Psoas muscle (tissue), 8 donors: ENCODE measurements at places on chromosomes 12 and 14. TPM values are rescaled to one million over a fixed set of nuclear protein-coding genes. Genes with fewer than 3 reads are reported as not detected.

DNA sequence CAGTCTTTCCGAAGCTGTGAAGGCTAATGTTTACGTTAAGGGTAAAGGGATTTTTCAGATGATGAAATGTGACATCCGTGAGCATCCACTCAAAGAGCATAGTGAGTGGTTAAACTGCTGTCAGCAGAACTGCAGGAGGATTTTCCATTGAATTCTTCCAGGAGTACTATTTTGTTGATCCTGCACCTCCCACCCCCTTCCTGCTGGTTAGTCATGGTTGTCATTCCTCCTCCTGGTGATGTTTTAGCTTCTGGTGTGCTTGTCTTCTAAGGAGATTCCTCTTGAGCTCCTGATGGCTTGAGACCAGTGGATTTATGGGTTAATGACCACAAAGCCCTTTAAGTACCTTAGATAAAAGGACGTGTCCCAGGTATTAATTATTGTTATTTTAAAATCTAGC is 2.4 kb upstream of the GPRC5D start:
- H3K36me3 ChIP-seq: no peaks in the 10 kb centered on the region
- H3K27ac ChIP-seq: no peak overlapping the region
- no peak for DNase-seq
- H3K4me1 ChIP-seq: no peaks in the 10 kb centered on the region
- no peak overlapping the region for H3K4me3 ChIP-seq
- H3K27me3 ChIP-seq: no peaks in the 10 kb centered on the region

- H3K27me3 ChIP-seq: no peaks in the 10 kb centered on the region
- no peaks in the 10 kb centered on the region for H3K36me3 ChIP-seq
- no peak for DNase-seq
- H3K4me1 ChIP-seq: no peaks in the 10 kb centered on the region
These were observed 23.0 kb downstream of the RASSF3 start for GRCh38 chr12:64633011-64633939.

ZNF641 gene
- total RNA-seq: 22.9 TPM

DNA sequence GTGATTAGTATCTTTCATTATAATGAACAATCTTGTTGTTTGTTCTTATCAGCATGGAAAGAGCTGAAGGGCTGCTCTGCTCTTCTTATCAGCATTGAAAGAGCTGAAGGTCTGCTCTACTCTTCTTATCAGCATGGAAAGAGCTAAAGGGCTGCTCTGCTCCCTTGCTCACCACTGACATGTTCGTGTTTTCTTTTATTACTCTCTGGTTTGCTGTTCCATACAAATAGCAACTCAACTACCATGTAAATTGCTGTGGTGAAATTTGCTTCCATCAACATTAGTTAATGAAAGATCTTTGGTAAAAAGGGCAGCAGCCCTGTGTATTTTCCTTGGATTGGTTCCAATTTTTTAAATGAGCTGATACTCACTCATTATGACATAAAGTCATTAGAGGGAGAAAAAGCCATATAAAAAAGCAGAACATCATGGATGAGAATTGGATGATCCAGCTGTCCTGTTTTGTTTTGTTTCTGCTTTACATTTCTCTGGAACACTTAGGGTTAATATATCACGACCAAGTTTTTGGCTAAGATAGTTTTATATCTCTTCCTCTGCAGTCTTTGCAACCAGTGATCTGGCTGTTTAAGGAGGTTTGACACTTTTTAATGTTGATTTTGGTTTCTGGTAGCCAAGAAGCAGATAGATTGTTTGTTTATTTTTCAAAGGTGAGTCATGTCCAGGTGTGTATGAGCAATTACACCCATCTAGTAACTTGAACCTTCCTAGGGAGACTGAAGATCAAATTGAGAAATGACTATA is 356.6 kb downstream of the CEP128 start:
- no peaks in the 10 kb centered on the region for H3K36me3 ChIP-seq
- no peaks in the 10 kb centered on the region for H3K4me1 ChIP-seq
- H3K27ac ChIP-seq: no peak overlapping the region
- H3K4me3 ChIP-seq: no peak overlapping the region

DNA sequence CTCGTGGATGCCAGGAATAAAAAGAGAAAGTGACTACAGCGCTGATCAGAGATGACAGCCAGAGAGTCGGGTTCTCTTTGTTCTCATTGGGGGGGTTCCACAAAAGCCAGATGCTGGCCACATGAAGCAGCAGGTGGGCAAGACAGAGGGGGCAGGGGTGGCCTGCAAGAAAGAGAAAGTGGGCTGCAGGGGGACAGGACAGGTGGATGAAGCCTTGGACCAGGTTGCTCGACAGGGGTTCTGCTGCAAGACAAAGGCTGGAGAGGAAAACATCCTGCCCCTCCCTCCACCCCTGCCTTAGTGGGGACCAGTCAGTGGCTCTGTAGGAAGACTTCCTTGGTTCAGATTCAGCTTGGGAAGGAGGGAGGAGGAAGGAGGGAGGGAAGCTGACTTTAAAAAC is 126.2 kb downstream of the KSR2 start:
- no peaks in the 10 kb centered on the region for H3K36me3 ChIP-seq
- no peaks in the 10 kb centered on the region for H3K27me3 ChIP-seq
- DNase-seq: no peak

LRTM2 gene
- not detected for total RNA-seq

ETFRF1 gene
- total RNA-seq: 73.0 TPM

POU6F1 gene
- total RNA-seq: 12.9 TPM

MYBPC1 gene
- 4,505 TPM for total RNA-seq

DNA sequence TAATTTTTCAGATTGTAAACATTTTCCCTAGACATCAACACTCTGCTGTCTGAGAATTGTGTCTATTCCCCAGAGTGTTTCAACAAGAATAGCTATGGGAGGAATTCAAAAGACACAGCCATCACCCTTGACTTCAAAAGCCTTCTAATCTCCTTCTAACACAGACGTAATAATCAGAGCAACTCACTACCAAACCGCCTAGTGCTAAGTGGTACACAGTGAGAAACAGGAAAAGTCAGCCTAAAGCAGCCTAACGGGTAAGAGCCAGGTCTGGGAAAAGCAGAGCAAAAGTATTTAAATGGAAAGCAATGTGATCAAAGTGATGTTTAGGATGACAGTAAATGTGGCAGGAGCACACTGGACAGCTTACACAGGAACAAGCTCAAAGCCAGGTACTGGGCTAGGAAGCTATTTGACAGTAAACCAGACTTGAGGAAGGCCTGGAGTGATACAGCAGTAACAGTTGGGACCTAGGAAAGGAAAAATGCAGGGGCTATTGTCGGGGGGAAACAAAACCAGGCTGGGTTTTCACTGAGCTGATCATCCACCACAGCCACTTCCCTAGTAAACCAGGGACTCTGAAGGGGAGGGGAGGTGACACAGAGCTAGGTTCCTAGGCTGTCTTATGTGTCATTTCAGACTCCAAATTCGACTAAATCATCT is 29.4 kb downstream of the CORO1C start:
- H3K4me1 ChIP-seq: peaks cover 89% of the 10 kb centered on the region
- no peaks in the 10 kb centered on the region for H3K27me3 ChIP-seq
- peaks cover 13% of the 10 kb centered on the region for H3K36me3 ChIP-seq
- peak overlapping the region; percentile 35 for H3K4me3 ChIP-seq
- H3K27ac ChIP-seq: peak overlapping the region; percentile 95

FAR2 gene
- 1.9 TPM for total RNA-seq

ITGB7 gene
- total RNA-seq: 0.40 TPM

DNA sequence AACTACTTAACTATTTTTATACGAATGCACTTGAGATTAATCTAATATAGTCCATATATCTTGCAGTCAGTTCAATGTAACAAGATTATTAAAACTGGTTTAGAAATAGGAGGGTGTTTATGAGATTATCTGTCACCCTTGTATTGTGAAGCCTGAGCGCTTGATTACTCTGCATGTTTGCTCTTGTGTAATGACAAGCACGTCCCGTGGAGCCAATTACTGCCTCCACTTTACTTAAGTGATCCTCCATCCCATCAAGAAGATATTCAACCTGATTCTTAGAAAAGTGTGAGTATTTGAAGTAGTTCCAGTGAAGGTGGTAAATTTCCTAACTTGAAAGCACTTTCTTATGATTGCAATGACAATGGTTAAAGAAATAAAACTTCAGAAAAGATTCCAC is 415.2 kb upstream of the GARIN6 start:
- no peaks in the 10 kb centered on the region for H3K36me3 ChIP-seq
- no peaks in the 10 kb centered on the region for H3K27me3 ChIP-seq
- H3K4me1 ChIP-seq: no peaks in the 10 kb centered on the region
- DNase-seq: no peak
- no peak overlapping the region for H3K27ac ChIP-seq
- H3K4me3 ChIP-seq: no peak overlapping the region

DNA sequence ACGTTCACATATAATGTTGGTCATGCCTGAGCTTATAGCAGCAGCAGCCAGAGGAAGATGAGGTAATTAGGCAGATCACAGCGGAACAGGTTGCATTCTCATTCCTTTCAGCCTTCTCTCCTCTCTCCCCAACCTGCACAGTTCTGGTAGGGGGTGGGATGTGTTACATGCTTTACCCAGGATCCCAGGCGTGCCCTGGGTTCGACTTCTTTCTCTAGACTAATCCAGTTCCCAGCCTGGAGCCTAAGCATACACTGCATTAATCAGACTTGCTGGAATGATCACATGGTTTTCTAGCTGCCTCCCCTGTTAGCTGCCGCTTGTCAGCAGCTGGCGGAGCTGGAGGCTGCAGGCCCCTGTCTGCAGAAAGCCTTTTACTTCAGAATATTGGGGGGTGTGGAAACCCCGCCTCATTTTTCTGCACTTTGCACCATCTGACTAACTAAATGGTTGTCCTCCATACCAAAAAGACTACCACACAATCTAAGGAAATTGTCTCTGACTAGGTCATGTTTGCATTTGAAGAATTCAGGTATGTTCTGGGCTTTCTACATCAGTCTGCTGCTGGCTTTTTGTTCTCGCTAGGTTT is 46.0 kb upstream of the EVL start:
- no peaks in the 10 kb centered on the region for H3K36me3 ChIP-seq
- H3K27me3 ChIP-seq: no peaks in the 10 kb centered on the region
- H3K4me3 ChIP-seq: no peak overlapping the region
- H3K4me1 ChIP-seq: peaks cover 3% of the 10 kb centered on the region

GRCh38 chr14:68685419-68686204 is 107.3 kb downstream of the ZFP36L1 start:
- DNase-seq: peak; percentile 50
- H3K27ac ChIP-seq: no peak overlapping the region
- no peak overlapping the region for H3K4me3 ChIP-seq
- no peaks in the 10 kb centered on the region for H3K36me3 ChIP-seq
- H3K27me3 ChIP-seq: no peaks in the 10 kb centered on the region

EML5 gene
- 0.19 TPM for total RNA-seq

DNA sequence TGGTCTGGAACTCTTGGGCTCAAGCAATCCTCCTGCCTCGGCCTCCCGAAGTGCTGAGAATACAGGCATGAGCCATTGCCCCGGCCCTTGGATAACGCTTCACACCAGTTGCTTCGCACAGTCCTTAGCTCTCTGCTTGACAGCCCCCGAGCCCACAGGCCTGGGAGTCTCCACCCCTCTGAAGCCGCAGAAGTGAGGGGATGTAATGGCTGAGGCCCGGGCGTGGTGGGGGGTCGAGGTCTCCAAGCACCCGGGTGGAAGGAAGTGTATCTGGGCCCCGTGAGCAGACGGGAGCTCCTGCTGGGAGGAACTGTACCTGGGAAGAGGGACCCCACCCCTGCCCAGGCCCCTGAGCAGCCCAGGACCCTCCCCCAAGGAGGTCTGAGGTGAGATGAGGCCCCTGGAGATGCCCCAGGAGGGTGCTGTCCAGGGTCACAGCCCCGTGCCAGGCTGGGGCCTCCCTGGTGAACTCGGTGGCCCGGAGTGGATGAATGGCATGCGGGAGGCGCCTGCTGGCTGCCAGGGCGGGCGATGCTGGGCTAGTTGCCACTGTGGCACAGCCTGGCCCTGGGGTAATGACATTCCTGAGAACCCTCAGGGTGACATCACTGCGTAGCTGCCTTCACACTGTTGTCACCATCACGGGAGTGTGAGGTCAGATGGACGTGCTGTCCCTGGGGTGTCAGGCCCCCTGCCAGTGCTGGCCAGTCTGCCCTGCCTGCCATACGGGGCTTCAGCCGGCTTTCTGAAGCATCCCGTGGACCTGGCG is 48.9 kb downstream of the KIF26A start:
- no peaks in the 10 kb centered on the region for H3K36me3 ChIP-seq
- no peak overlapping the region for H3K27ac ChIP-seq
- no peak overlapping the region for H3K4me3 ChIP-seq
- no peak for DNase-seq
- no peaks in the 10 kb centered on the region for H3K4me1 ChIP-seq

DNA sequence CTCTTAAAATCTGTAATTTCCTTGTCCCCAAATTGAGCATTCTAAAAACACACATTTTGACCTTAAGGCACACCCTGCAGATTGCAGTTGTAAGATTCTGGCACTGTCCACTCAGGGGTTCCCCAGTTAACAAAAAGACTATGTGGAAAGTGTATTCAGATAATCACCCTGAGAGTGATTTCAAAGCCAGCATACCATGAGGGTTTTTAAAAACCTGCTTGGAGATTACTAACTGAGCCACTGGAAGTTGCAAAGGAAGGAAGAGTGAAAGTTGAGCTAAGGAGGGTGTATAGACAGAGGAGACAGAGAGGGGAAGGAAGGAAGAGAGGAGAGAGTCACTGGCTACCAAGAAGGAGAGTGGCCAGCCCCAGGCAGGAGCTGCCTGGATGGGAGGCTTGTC is 82.6 kb downstream of the EML1 start:
- H3K27ac ChIP-seq: no peak overlapping the region
- H3K4me1 ChIP-seq: no peaks in the 10 kb centered on the region
- no peak overlapping the region for H3K4me3 ChIP-seq
- no peaks in the 10 kb centered on the region for H3K27me3 ChIP-seq

RNU7-1 gene
- not detected for total RNA-seq

DNA sequence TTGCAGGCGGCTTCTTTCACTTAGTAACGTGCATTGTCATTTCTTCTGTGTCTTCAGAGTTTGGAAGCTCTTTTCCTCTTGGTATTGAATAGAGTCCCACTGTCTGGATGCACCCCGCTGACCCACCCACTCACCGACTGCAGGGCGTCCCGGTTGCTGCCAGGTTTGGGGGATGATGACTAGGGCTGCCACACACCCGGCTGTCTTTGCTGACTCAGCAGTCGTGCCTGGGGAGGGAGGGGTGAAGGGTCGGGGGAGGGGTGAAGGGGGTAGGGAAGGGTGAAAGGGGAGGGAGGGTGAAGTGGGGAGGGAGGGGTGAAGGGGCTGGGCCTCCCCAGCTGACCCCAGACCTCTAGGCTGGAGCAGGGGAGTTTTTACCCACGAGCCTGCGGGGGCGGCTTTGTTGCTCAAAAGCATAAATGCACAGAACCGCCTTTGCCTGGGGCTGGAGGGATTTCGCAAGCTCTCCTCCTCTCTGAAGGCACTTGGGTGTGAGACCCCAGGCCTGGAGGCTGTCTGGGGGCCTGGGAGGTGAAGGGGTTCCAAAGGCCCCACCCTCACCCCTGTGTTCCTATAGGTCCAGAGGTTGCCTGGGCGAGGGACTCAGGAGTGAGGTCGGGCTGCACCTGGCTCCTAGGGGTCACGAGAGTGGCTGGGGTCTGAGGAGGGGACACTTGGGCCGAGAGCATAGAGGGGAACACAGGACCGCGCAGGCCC is 31.3 kb upstream of the ULK1 start:
- H3K27me3 ChIP-seq: no peaks in the 10 kb centered on the region
- H3K36me3 ChIP-seq: no peaks in the 10 kb centered on the region
- H3K27ac ChIP-seq: no peak overlapping the region
- DNase-seq: no peak
- no peaks in the 10 kb centered on the region for H3K4me1 ChIP-seq
- no peak overlapping the region for H3K4me3 ChIP-seq
